Activated T-cell treated with anti-CD3 and anti-CD28 coated beads, Interleukin-2, amount 50 U/mL, for 72 hours (primary cell): ENCODE measurements at places on chromosomes 2 and 18. TPM values are rescaled to one million over a fixed set of nuclear protein-coding genes. Genes with fewer than 3 reads are reported as not detected.

DNA sequence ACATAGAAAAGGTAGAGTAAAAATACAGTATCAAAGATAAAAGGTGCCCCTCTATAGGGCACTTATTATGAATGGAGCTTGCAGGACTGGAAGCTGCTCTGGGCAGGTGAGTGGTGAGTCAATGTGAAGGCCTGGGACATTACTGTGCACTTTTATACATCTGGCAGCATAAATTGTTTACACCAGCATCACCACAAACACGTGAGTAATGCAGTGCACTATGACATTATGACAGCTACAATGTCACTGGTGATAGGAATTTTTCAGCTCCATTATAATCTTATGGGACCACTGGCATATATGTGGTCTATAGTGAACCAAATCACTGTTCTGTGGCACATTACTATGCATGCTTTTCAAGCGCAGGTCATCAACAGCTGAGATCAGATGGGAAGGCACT, 48.1 kb downstream of the TPGS2 start:
- DNase-seq, result no peak

DNA sequence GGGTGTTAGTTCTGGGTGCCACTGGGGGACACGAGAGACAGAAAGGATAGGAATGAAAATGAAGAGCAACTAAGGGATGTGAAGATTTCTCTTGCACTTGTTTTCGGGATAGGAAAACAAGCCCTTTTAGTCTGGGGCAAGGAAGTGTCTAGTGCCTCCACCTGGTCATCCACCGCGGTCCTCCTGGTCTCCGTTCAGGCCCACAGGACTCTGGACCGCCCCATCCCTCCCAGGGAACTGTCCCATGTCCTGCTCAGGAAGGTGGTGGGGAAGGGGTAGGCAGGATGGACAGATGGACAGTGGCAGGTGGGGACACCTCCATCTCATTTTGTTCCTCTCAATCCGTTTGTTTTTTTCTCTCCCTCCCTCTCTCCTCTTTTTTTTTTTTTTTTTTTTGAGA, 45.9 kb downstream of the AGAP1 start:
- no peak for DNase-seq

Gene LIMS3
- 0.17 TPM for total RNA-seq

DNA sequence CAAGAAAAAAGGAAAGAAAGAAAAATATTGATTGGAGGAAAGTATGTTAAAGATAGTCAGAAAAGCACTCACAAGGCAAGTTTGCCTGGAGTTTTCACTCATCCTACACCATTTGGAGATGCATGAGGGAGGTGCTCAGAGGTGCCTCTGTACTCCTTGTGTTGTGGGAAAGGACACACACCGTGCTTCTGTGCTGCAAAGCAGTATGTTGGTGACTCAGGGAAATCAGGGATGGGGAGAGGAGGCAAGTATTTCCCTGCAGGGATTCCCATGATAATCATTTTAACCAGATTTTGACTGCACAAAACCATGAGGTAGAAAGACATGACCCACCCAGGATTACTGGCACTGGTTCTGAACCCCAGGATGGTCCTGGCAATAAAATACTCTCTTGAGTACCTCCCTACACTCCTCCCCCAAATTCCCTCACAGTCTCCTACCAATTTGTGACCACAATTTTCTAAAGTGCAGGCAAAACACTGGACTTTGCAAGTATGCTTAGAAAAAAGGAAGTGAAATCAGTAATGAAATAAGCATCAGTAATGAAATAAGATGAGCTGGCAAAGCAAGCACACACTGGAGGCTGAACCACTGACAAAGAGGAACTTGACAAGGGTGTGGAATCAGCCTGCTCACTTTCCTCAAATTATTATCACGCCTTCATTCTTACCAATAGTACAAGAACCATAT, 155.5 kb upstream of the ACVR2A start:
- no peak for DNase-seq

DNA sequence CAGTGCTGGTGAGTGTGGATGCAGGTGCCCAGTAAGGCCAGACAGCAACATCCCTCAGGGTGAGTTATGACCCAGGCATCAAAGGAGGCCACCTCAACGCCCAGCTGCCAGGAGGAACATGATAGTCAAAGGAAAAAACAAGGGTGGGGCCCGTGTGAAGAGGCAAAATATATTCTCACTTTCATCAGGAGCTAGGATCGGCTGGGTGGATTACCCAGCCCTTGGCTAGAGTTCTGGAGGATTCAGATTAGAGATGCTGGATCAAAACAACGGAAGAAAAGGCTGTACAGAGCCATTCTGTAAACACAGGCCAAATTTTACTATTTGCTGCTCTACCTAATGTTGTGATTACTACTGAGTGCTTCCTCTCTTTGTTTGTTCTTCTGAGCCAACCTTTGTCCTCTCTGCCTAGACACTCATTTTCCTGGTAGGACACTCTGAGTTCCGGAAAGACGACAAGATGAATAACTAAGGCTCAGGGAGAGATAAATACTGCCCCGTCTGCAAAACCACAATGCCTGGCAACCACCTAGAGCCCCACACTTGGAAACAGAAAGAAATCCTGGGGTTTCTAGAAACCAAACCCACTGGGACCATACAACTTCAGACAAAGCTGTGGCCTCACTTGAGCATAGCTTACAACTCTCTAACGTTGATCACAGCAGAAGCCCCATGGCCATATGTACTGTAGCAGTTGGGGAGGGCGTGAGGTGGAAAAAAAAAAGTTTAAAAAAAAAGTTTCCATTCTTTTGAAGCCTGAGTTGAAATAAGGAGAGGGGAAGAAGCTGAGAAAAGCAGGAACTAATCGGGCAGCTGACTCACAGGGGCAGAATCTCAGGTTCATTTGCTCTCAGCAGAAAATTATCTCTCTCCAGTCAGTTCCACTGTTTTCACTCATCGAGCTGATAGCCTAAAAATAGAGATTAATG, 17.8 kb upstream of the PMAIP1 start:
- DNase-seq, result peak; percentile 23

GRCh38 chr2:117714110-117714509, 100.4 kb upstream of the DDX18 start:
- DNase-seq, result no peak

DNA sequence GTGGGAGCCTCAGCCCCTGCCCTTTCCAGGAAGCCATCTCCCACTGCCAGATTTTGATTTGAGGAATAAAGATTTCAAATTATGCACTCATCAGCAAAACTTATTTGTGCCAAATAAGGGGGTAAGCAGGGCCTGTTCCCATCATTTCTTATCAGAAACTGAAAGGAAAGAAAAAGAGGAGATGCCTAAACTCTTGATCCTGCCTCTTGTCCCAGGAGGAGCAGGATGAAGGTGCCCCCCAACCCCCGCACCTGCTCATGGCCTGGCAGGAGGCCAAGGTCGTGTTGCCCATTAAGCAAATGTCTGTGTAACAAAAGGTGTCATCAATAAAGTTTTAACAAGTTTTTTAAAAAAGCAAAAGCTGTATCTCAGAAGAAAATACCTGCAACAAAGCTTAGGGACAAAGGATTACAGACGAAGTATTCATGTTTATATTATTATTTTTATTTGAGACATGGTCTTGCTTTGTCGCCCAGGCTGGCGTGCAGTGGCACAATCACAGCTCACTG, 80.0 kb downstream of the INPP5D start:
- DNase-seq, result no peak

- no peak for DNase-seq
These were observed 116.3 kb upstream of the SPRED2 start for GRCh38 chr2:65548576-65549256.

- DNase-seq, result no peak
These were observed 67.1 kb upstream of the CNTNAP5 start for GRCh38 chr2:123958011-123958410.

GRCh38 chr2:133986881-133987795, 266.7 kb upstream of the MGAT5 start:
- no peak for DNase-seq

GRCh38 chr2:239802185-239802649, 222.9 kb downstream of the NDUFA10 start:
- no peak for DNase-seq

Gene DNER
- not detected for total RNA-seq

DNA sequence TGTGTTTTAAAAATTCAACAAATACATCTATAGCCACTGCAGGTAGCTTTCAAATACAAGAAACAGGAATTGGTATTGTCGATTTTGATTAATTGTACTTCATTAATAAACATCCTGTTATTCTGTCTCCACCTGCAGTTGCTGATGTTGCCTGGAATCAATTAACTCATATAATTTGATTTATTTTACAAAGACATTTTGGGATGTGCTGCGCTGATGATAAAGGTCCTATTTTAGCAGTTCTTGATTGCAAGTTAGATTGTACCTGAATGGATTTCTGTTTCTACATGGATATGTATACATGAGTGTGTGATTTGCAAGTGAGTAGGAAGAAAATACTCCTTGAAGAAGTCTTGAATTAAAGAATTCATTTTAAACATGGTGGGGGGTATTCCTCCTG, 605.3 kb downstream of the ARHGAP15 start:
- DNase-seq, result no peak

Gene FAP
- total RNA-seq, result not detected

Gene CYP27A1
- 0.30 TPM for total RNA-seq

GRCh38 chr2:59034106-59034505, 793.0 kb upstream of the FANCL start:
- DNase-seq, result no peak

Gene RANBP2
- 58.8 TPM for total RNA-seq

DNA sequence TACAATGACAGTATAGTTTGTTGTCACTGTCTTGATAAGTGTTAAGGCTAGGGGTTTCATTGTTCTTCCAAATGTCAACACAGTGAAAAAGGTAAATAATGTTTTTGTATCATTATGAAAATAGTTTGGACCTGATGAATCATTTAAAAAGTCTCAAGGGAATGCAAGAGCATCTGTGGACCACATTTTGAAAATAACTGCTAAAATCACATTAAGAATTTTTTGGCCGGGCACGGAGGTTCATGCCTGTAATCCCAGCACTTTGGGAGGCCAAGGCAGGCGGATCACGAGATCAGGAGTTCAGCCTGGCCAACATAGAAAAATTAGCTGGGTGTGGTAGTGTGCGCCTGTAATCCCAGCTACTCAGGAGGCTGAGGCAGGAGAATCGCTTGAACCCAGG, 10.3 kb downstream of the SCN1A start:
- no peak for DNase-seq

Gene RBM44
- total RNA-seq, result 1.9 TPM

Gene APLF
- total RNA-seq, result 5.5 TPM

Gene ERFE
- total RNA-seq, result 0.88 TPM
